ENCODE measurements at places on chromosomes 5 and 9.
A peak's percentile ranks its signal among the peaks of the same experiment; 100 is the strongest.

DNA sequence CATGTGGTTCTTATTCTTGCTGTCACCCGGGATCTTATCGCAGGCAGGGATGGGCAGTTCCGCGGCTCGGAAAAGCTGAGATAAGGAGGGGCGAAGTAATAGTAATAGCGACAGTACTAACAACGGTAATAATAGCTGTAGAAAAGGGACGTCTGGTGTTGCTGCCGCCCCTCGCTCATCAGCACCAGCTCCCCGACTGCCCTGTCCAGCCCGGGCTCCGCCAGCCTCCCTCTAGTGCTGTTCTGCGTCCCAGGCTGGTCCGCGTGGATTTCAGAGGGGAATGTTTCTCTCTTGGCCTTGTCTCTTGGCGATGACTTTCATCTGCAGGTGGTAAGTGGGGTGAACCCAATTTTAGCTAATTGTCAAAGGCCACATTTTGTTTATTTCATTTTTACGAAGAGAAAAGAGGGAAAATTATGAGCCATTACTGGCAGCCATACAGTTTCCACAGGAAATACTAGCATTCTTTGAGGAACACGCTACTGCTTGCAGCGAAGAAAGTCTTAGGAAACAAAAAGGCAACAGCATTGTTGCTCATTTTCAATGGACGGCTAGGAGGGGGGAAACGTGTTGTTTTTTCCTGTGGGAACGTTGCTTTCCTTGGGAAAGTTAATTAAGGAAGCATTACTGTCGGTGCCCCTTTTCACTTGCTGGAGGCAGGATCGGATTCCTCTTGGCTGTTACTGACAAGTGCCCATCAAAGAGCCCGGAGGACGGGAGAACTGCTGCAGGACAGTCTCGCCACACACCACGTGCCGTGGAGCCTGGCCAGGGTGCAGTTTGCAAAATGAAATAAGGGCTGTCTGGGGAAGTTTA lies 762 bp downstream of the SNCAIP start:
- DNase-seq: peak; percentile 47

GRCh38 chr9:113583511-113584427 lies 120.2 kb downstream of the RGS3 start:
- no peak for DNase-seq

DNA sequence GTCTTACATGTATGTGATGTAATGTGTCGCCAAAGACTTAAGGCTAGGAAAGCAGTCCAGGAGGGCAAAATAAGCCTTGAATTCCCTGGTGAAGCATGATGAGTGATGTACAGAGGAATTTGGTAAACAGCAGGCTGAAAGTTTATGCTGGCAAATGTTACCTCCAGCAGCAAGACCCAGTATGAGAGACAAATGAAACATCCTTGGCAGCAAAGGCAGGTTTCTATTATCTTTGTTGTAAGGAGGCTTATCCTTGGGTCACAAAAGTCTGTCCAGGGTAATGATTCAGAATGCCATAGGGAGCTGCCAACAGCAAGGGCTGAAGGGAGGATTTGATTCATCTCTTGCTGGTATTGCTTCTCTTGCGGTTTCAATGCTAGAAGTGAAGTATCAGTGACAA lies 75.9 kb upstream of the HTR4 start:
- DNase-seq: peak; percentile 53

GRCh38 chr9:93183663-93184431 lies at the start of gene WNK2:
Gene WNK2, plus strand, starts transcription at chr9:93184139. Its CDS starts 791 bp downstream, at chr9:93184930.
- DNase-seq: no peak

DNA sequence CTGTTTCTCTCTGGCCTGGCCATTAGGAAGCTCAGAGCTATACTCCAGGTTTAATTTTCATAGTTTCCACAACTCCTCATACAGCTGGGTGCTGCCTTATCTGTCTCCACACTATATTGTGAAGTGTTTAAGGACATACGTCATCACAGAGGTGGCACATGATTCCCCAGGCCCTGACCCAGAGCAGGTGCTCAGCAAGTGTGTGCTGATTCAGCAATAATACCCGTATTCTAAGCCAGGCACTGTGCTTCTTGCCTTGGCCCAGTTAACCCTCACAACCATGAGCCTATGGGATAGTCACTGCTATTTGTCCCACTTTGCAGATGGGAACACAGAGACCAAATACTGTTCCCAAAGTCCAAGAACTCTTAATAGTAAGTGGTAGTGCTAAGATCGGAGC lies 93.5 kb upstream of the SMIM23 start:
- DNase-seq: no peak

- no peak for DNase-seq
Measured at GRCh38 chr9:64015136-64015535, 1269.9 kb downstream of the FOXD4L5 start.

- no peak for DNase-seq
Measured at GRCh38 chr5:101966476-101966875, 329.6 kb downstream of the SLCO4C1 start.

- DNase-seq: no peak
Measured at GRCh38 chr9:36691671-36692070, 119.0 kb downstream of the MELK start.

GRCh38 chr5:59790376-59790775 lies 103.2 kb downstream of the PDE4D start:
- no peak for DNase-seq

- peak; percentile 26 for DNase-seq
Measured at GRCh38 chr5:178589180-178590140, 733 bp downstream of the COL23A1 start.

GRCh38 chr9:75616841-75617566 lies 273.5 kb upstream of the PCSK5 start:
- no peak for DNase-seq

DNA sequence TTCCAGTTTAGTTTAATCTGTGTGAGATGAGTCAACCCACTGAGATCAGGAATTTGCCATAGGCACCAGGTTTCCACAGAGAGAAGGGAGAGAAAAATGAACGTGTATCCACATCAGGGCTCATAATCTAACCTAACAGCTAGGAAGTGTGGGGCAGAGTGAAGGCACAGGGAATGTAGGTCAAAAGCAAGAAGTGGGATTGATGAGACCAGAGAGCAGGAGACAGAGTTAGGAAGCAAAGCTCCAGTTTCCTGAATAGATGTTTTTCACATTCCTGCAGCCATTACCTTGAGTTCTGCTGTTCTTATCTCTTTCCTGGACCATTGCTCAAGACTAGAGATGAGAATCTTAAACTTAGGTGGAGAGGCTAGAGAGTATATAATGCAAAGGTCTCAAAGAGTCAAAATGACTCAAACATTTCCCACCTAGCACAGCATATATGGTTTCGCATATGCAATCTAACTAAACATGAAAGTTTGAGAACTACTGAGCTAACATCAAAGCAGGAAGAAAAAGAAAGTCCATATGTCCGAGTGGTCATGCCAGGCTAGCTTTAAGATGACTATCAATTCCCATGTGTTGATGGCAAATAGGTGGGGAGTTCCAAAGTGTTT lies 41.1 kb upstream of the GNAQ start:
- DNase-seq: no peak

Data from AG10803 (cell line).